ENCODE measurements at places on chromosomes 4 and X.

GRCh38 chr4:38313175-38313574 lies 350.8 kb upstream of the KLF3 start:
- no peak for DNase-seq

DNA sequence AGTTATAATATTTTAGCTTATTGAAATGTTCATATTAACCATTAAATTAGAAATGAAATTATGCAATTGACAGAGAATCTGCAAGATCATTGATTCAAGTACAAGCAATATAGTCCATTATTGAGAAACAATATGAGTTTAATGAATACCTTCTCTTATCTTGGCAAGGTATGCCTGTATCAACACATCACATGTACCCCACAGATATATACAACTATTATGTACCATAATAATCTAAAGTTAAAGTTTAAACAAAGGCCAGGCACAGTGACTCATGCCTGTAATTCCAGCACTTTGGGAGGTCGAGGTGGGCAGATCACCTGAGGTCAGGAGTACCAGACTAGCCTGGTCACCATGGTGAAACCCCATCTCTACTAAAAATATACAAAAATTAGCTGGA lies 514.7 kb downstream of the PCDH7 start:
- DNase-seq, result no peak

DNA sequence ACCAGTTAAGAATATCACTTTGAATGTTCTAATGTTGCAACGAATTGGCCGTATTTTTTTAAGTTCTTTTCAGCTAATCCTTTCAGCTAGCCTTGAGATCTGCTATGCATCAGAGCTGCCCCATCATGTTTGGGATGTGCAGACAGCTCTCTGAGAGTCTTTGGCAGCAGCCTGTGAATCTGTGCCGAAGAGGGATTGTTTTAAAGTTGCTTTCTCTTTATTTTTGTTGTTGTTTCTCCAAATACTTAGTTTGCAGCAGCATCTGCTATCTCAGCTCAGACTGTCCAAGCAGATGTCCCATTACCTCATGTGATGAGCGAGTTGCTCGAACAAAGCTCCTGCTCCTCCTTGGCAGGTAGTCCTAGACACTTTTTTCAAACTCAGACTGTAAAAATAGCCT lies 1002.5 kb upstream of the INTU start:
- DNase-seq, result no peak

DNA sequence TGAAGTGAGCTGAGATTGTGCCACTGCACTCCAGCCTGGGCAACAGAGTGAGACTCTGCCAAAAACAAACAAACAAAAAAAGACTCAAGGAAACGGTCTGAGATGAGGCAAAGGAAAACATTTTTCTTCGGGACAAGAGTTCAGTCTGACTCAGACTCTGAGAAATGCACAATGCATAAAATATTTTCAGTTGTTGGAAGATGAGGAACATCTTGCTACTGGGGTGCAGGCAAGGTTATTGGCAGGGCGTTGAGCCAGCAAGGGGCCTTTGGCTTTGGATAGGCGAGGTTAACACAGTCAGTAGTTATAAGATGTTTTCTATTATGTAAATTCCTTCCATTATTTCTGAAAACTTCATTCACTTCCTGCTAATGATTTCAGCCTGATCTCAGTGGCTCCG lies 96.1 kb upstream of the VCX start:
- no peak for DNase-seq

DNA sequence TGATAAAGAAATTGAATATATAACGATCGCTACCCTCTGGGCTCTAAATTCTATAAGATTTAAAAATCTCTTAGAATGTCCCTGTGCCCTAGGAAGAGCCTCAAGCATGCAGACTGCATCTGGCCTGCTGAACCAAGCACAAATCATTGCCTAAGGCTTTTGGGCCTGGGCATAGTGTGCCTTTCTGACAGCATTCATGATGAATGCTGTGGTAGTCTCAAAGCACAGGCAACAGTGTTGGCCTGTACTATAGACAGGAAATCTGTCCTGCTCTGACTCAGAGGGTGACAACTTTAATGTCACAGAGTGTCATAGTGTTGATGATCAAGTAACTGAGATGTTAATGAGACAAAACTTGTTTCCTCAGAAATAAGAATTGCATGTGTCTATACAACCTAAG lies 717.3 kb downstream of the STIM2 start:
- no peak for DNase-seq

DNA sequence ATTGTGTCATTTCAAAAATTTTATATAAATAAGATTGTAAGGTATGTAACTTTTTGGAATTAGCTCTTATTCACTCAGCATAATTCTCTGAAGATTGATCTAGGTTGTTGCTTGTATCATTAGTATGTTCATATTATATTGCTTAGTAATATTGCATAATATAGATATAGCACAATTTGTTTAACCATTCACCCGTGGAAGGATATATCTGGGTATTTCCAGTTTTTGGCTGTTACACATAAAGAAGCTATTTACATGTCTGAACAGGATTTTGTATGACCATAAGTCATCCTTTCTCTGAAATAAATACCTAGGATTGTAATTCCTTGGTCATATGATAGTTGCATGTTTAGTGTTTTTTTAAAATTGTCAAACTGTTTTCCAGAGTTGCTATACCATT lies 82.5 kb downstream of the CPEB2 start:
- DNase-seq, result no peak

DNA sequence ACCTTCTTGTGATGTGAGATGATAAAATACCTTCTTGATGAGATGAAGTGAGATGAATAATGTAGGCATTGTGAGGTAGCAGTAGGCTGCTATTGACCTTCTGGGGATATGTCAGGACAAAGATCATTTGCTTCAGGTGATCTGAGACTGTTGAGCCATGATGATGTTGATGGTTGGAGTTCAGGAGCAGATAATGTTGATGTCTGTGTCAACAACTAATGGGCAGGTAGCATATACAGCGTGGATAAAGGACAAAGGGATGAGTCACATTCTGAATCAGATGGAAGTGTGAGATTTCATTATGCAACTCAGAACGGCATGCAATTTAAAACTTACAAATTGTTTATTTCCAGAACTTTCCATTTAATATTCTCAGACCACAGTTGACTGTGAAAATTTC lies 57.3 kb downstream of the RAP1GDS1 start:
- no peak for DNase-seq

DNA sequence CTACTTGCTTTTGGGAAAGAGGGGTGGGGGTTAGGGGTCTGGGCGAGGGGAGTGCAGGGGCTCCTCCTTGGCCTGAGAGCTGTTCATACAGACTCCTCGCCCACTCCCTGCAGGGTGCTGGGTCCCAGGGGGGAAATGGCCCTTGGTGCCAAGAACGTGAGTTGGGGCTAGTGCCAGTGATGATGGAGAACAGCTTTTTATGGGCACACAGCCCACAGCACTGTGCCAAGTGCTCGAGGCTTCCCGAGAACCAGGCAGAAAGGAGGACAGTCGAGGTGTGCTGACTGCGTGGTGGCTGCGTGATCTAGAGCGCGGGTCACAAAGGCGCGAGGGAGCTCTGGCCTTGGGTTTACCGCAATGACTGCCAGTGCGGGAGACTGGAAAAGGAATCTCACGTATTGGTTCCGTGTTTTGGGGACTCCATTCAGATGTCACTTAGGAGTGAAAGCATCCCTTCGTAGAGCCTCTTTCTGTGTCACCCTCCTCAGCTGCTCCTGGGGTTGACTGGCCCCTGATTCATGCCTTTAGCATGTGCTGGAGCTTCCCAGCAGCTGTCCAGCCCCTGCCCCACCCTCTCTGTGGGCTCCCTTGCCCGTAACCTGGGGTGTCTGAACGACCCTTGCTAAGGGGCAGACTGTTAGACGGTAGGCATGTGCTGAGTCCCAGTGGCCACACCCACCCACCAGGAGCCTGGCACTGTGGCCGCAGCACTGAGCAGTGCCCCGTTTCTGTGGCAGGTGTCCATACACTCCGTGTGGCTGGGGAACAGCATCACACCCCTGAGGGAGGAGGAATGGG lies 20.9 kb upstream of the MSANTD1 start:
- DNase-seq, result no peak

DNA sequence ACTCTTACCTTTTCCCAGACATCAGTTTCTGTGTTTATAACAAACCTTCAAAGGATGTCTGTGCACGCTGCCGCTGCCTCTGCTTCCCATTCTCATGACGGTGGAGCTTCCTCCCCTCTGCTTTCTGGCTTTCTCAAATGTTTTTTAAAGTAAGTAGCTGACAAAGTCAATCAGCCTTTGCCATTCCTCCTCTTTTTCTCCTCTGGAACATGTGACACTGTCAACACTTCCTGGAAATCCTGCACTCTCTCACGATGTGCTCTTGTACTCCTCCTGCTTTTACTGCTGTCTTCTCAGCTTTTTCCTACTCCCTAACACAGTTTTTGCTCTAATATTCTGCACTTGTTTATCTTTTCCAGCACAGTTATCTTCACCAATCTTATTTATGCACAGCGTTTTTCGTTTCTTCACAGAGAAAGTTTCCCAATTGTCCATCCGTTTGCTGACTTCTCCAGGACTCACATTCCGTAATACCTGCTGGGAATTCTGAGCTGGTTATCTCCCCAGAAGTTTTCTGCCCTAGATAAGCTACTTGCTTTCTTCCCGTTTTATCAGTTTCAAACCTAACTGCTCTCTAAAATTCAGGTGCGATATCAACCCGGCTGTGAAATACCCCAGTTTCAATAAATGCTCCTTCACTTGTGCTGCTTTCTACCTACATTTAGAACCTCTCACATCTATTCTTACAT lies 465.6 kb upstream of the AGA start:
- no peak for DNase-seq

- no peak for DNase-seq
Observed at GRCh38 chrX:94908171-94908570, 1234.2 kb downstream of the FAM133A start.
